ENCODE measurements at places on chromosomes 7 and 10.
A peak's percentile ranks its signal among the peaks of the same experiment; 100 is the strongest.

- DNase-seq: no peak
- no peaks in the 10 kb centered on the region for H3K36me3 ChIP-seq
- no peaks in the 10 kb centered on the region for H3K27me3 ChIP-seq
- peaks cover 2% of the 10 kb centered on the region for H3K4me1 ChIP-seq
- no peak overlapping the region for H3K27ac ChIP-seq
Measured at GRCh38 chr7:134783294-134784069, 4.0 kb downstream of the CALD1 start.

DNA sequence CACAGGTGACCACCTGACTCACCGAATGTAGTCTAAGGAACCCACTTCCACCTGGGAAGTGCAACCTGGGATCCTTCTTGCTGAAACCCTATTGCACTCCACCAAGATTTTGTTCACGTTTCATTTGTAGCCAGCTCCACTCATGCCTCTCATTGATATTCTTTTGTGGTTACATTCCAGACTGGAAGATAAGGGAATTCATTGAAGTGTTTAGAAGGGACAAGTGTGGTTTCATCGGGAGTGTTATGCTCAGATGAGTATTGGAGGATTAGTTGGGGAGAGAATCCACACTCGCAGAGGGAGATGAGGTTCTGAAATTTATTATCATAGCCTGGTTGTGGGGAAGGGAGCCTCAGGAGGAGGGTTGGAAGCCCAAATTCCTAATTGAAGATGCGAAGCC is 320.4 kb downstream of the KCNMA1 start:
- no peaks in the 10 kb centered on the region for H3K4me1 ChIP-seq
- H3K36me3 ChIP-seq: no peaks in the 10 kb centered on the region
- no peaks in the 10 kb centered on the region for H3K27me3 ChIP-seq
- DNase-seq: no peak
- no peak overlapping the region for H3K27ac ChIP-seq

- H3K27ac ChIP-seq: no peak overlapping the region
- H3K36me3 ChIP-seq: no peaks in the 10 kb centered on the region
- peaks cover 4% of the 10 kb centered on the region for H3K27me3 ChIP-seq
- no peak for DNase-seq
- H3K4me1 ChIP-seq: no peaks in the 10 kb centered on the region
Measured at GRCh38 chr7:77991656-77992055, 193.1 kb downstream of the PHTF2 start.

- peaks cover 36% of the 10 kb centered on the region for H3K36me3 ChIP-seq
- H3K4me3 ChIP-seq: no peak overlapping the region
- H3K27me3 ChIP-seq: no peaks in the 10 kb centered on the region
- no peaks in the 10 kb centered on the region for H3K4me1 ChIP-seq
Measured at GRCh38 chr10:72470666-72471065, 115.9 kb upstream of the DNAJB12 start.

DNA sequence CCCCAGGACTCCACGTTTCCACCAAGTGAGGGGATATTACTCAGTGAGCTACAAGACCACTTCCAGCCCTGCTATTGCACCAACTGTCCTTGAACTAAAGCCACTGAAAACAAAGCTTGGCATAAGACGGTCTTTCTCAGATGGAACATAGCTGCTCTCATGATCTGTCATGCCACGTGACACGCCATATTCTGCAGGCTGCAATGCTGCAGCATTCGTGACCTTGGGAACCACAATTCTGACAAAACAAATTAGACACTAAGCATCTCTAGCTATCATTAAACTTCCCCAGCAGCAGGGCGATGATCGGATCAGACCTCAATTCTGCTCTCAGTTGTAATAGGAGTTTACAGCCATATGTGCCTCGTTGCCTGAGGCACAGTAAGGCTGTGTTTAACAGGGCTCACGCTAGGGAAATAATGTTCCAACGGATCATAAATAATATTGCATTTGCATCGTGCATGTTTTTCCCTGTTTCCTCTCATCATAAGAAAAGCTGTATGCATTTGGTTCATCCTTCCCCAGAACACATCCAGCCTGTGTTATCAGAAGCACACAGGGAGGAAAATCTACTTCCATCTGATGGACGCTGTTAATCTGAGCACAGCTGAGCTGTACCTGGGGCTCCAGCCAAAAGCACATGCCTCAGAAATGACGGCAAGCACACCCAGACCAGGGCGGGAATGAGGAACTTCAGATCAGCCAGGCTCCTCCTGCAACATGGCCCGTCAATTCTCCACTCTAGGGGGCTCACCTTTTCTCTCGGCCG is 38.6 kb upstream of the CNPY1 start:
- H3K27ac ChIP-seq: no peak overlapping the region
- H3K36me3 ChIP-seq: no peaks in the 10 kb centered on the region
- H3K4me1 ChIP-seq: peaks cover 4% of the 10 kb centered on the region
- no peak overlapping the region for H3K4me3 ChIP-seq
- DNase-seq: no peak
- peaks cover 39% of the 10 kb centered on the region for H3K27me3 ChIP-seq

DNA sequence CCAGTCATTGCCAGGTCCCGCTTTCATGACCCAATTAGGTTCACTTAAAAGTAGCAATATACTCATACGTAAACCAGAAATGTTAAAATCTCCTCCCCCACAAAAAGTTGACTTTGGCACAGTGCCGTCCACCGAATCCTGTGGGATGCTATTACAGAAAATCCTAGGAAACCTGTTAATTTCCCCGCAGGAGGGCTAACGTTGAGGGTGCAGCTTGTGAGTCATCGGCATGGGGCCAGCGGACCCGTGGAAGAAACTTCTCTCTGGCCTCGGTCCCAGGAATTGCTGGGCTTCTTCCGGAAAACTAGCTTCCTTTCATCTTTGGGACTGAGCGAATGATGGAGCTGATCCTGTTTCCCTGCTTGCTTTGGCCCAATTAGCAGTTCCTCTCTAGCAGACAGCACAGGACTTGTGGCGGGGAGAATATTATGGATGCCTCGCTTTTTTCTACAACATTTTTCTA is 13.5 kb downstream of the CRYGN start:
- no peak overlapping the region for H3K27ac ChIP-seq
- no peak for DNase-seq
- H3K4me1 ChIP-seq: peaks cover 21% of the 10 kb centered on the region
- H3K36me3 ChIP-seq: no peaks in the 10 kb centered on the region

DNA sequence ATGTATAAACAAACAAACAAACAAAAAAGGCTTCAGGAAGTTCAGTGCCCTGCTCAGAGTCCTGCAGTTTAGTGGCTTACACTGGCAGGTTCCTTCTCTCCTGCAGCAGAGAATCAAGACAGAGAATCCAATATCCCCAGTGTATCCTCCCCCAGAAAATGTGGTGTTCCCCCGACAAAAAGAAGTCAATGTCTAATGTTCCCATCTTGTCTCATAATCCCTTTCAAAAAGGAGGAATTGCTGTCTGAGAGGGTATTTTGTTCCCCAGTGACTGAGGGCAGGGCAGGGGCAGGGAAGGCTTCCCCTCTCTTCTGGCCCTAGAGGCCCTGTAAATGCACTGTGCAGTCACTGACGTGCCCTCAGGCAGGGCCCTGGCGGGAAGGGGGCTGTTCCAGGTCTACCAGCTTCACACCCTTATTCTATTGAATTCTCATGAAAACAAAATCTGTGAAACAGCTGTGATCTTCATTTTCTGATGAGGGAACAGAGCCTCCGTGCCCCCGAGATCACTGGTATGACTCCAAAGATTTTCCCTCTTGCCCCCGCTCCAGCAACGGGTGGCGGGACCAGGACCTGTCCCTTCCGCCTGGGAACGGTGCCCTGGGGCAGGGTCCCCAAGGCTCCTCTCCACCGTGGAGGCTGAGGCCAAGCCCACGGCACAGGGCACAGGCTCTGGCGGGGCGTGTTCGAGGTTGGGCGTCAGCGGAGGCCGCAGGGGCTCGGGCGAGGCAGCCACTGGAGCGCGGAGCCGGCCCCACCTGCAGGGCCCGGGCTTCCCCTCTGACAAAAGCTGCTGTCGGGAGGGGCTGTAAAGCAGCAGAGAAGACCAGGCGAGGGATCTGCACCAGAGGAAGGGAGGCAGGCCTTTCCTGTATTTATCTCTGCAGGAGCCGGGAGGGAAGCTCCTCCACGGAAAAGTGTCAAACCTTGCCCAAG is 13.4 kb upstream of the WDFY4 start:
- no peaks in the 10 kb centered on the region for H3K27me3 ChIP-seq
- no peaks in the 10 kb centered on the region for H3K36me3 ChIP-seq
- no peak overlapping the region for H3K27ac ChIP-seq
- peak; percentile 33 for DNase-seq
- H3K4me3 ChIP-seq: no peak overlapping the region

- no peak overlapping the region for H3K4me3 ChIP-seq
- H3K4me1 ChIP-seq: no peaks in the 10 kb centered on the region
- no peak for DNase-seq
- H3K27ac ChIP-seq: no peak overlapping the region
- H3K36me3 ChIP-seq: no peaks in the 10 kb centered on the region
- no peaks in the 10 kb centered on the region for H3K27me3 ChIP-seq
Measured at GRCh38 chr10:125985557-125986240, 89.3 kb downstream of the FANK1 start.

- H3K36me3 ChIP-seq: peaks cover 85% of the 10 kb centered on the region
- peaks cover 56% of the 10 kb centered on the region for H3K4me1 ChIP-seq
- no peaks in the 10 kb centered on the region for H3K27me3 ChIP-seq
Measured at GRCh38 chr10:73247509-73248258, 629 bp upstream of the DNAJC9 start.

DNA sequence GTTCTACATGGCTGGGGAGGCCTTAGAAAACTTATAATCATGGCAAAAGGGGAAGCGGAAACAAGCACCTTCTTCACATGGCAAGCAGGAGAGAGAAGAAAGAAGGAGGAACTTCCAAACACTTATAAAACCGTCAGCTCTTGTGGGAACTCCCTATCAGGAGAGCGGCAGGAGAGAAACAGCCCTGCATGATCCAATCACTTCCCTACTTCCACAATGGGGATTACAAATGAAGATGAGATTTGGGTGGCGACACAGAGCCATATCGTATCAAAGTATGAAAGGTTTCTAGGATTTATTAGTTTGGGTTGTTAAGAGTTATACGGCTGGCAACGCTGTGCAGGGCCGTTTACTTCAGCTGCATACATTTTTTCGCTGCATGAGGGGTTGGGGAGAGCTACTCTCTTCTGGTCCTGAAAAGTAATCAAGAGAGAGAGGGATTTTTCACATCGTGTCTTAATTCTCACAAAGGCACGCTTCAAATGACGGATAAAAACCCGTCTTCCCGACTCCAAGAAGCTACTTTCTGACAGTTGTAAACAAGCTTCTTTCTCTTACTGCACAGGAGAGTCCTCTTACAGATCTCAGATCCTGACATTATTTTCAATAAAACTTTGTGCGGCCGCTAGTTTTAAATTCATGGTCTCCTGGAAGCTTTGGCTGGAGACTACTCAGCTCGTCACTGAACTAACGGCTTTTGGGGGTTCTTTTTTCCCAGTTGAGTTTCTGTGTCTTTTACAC is 751 bp upstream of the GTPBP10 start:
- no peak for DNase-seq
- peaks cover 22% of the 10 kb centered on the region for H3K36me3 ChIP-seq
- peak overlapping the region; percentile 99 for H3K27ac ChIP-seq
- H3K4me3 ChIP-seq: peak overlapping the region; percentile 97

DNA sequence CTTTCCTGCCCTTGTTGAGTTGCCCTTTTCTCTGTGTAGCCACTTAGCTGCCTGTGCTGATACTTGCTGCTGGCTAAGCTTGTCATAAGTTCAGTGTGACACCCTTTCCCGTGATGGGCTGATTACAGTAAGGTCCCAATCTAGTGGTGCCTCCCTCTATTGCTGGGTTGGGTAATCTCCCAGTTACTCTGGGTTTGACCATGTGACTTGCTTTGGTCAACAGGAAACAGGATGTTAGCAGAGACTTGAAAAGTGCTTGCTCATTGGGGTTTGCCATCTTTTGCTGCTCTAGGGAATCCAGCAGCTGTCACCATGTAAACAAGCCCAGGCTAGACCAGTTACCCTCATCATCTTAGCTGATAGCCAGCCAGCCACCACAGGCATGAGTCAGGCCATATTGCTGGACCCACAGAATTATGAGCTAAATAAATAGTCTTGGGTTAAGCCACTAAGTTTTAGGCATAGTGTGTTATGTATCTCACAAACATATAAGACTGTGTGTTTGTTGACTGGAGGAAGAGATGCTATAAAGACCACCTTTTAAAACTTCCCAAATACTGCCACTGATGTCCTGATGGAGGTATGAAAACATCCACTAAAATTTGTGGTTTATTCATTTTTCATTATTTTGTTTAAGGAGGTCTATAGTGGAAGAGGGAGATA is 4.0 kb upstream of the LEP start:
- peaks cover 9% of the 10 kb centered on the region for H3K4me1 ChIP-seq
- peak overlapping the region; percentile 34 for H3K27ac ChIP-seq
- DNase-seq: peak; percentile 78
- H3K4me3 ChIP-seq: no peak overlapping the region
- peaks cover 6% of the 10 kb centered on the region for H3K27me3 ChIP-seq

DNA sequence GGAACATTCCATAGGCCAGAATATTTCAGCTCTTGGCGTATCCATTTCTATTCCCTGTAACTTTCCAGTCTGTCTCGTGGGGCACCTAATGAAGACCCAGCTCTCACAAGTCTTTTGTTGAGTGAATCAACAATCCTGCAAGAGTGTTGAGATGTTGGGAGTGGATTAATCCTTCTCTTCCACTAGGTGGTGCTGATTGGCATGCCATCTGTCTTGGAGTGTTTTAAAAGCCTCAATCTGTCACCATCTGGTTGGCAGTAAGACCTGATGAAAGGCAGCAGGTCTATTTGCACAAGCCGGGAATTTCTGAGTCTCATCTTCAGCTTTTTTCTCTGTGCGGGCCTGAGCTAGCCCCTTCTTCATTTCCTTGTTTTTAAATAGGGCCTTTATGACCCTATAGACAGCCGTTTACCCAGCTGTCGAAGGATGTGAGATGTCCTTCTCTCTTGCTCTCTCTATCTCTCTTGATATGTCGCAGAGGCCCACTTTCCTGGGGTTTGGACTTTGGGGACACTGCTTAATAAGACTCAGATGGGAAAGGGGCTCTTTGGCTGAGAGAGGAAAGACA is 180.5 kb downstream of the ZNF365 start:
- no peak overlapping the region for H3K27ac ChIP-seq
- no peak overlapping the region for H3K4me3 ChIP-seq
- H3K27me3 ChIP-seq: peaks cover 40% of the 10 kb centered on the region
- no peaks in the 10 kb centered on the region for H3K36me3 ChIP-seq

DNA sequence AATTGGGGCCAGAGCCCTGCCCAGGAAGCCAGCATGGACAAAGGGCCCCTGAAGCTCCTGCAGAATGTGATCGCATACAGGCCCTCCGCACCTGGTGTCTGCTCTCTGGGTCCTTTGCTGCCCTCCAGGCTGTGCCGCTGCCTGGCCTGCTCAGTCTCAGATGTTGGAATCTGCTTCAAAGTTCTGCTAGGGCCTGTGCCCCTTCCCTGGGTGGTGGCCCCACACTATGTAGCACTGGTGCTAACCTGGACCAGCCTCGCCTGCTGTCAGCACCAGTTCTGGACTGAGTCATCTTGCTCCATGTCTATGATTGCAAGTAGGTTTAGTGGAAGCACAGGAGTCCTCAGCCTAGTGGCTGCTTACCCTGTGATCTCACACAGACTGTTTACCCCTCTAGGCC is 6.3 kb downstream of the MAT1A start:
- no peak overlapping the region for H3K4me3 ChIP-seq
- peaks cover 7% of the 10 kb centered on the region for H3K27me3 ChIP-seq
- H3K4me1 ChIP-seq: no peaks in the 10 kb centered on the region
- no peak overlapping the region for H3K27ac ChIP-seq
- no peaks in the 10 kb centered on the region for H3K36me3 ChIP-seq
- DNase-seq: no peak

All from activated CD4-positive, alpha-beta T cell treated with anti-CD3 and anti-CD28 coated beads, Interleukin-2, amount 10 ng/mL, durations not matched to agents 24 days and 14 days (primary cell).